Kidney tubule cell (primary cell): ENCODE measurements at places on chromosomes 5 and 9.

DNA sequence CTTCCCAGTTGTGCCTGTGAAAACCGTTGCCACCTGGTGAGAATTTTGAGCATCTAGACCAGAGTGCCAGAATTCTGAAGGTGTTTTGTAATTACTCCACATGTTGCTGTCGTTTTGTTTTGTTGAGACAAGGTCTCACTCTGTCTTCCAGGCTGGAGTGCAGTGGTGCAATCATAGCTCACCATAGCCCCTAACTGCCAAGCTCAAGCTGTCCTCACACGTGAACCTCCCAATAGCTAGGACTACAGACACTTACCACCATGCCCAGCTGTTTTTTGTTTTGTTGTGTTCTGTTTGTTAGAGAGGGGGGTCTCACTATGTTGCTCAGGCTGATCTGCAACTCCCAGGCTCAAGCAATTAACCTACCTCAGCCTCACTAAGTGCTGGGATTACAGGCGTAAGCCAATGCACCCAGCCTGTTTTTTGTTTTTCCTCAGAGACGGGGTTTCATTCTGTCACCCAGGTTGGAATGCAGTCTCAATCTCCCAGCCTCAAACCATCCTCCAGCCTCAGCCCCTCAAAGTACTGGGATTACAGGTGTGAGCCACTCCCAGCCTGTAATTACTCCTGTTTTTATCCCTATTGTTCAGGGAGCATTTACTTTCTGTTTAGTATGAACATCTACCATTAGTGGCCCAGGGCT, 121.1 kb upstream of the DMRT1 start:
- no peak for DNase-seq

DNA sequence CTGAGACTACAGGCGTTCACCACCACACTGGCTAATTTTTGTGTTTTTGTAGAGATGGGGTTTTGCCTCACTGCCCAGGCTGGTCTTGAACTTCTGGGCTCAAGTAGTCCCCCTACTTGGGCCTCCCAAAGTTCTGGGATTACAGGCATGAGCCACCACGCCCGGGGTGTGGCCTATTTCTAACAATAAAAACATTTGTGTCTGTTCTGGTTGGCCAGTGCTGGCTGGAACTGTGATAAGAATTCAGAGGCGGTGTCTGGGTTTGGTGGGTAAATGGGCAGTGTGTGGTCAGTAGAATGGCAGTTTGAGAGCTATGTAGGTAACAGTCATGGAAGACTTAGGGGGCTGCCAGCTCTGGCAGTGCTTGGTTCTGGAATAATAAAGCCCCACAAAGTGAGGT, 46.9 kb upstream of the SYNPO start:
- no peak for DNase-seq

GRCh38 chr9:100600521-100601079, 22.7 kb downstream of the CAVIN4 start:
- no peak for DNase-seq

DNA sequence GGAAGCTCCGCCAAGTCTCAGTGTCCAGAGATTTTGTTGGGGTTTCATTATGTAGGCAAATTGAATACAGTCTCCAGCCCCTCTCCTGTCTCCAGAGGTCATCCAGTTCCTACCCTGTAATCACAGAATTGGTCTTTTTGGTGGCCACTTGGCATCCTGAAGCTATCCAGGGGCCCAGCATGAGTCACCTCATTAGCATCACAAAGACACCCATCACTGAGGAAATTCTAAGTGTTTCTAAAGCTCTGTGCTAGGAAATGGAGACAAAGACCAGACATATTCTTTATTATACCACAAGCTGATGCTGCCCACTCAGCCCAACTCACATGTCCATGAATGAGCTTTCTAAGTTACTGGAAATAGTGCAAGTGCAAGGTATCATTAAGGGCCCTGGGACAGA, 229.9 kb downstream of the DOCK8 start:
- DNase-seq: peak; percentile 55

- DNase-seq: no peak
Observed at GRCh38 chr9:127089631-127090081, 32.8 kb downstream of the ANGPTL2 start.

GRCh38 chr9:135196474-135196873, 109.0 kb downstream of the OLFM1 start:
- DNase-seq: no peak

DNA sequence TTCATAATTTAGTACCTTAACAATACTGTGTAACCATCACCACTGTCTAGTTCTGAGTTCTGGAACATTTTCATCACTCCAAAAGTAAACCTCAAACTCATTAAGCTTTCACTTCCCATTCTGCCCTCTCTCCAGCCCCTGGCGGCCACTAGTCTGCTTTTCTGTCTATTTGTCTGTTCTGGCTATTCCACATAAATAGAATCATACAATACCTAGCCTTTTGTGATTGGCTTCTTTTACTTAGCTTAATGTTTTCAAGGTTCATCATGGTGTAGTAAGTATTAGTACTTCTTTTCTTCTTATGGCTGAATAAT, 138.7 kb downstream of the RAPGEF6 start:
- DNase-seq: peak; percentile 16

DNA sequence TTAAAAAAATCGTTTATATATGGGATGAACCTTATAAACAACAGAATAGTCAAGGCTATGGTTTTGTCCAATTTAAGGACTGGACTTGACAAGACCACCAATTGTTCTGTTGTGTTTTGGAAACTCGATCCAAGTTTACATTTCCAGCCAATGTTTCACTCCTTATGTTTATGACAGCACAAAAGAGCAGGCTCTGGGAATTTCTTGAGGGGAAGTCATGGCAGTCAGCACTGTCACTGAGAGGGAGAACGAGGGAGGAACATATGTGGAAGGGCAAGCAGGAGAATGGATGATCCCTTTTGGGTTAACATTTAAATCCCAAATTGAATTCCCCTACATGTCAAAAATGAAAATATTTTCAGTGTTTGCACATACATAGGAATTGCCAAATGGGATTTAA, 292.5 kb downstream of the MARCHF11 start:
- DNase-seq: no peak

- DNase-seq: no peak
Observed at GRCh38 chr5:102749416-102750030, 5.6 kb upstream of the PAM start.

- no peak for DNase-seq
Observed at GRCh38 chr5:148848393-148849031, 22.1 kb downstream of the ADRB2 start.
